ENCODE measurements at places on chromosomes 2 and 18.

- no peak for DNase-seq
These were observed 83.9 kb downstream of the PDK1 start for GRCh38 chr2:172639823-172640222.

DNA sequence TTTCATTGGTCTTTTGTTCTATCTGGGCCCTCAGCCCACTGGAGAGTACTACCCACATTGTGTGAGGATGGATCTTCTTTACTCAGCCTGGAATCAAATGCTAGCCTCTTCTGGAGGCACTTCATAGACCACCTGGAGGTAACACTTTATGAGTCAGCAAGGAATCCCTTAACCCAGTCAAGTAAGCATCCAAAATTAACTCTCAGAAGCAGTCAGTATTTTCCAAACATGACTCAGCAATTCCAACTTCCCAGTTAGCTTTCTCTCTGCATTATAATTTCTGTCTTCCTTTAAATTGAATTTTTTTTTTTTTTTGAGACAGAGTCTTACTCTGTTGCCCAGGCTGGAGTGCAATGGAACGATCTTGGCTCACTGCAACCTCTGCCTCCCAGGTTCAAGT is 142.7 kb downstream of the ACKR3 start:
- DNase-seq, result no peak

GRCh38 chr2:239369631-239370161 is 31.1 kb downstream of the HDAC4 start:
- DNase-seq, result no peak

DNA sequence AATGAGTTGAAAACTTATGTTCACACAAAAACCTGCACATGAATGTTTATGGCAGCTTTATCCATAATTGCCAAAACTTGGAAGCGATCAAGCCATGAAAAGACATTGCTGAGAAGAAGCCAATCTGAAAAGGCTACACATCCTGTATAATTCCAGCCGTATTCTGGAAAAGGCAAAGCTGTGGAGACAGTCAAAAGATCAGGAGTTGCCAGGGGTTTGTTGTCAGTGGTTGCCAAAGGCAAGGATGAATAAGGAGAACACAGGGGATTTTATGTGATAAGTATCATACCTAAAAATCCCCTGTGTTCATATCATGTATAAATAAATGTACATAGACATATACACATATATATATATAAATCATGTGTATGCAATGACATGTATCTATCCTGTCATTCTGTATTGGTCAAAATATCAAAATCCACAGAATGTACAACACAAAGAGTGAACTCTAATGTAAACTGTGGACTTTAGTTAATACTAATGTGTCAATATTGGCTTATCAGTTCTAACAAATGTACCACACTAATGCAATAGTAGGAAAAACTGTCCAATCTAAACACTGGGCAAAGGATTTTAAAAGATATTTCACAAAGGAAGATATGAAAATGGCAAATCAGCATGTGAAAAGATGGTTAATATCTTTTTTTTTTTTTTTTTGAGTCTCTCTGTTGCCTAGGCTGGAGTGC is 75.8 kb downstream of the PTRHD1 start:
- DNase-seq, result no peak

DNA sequence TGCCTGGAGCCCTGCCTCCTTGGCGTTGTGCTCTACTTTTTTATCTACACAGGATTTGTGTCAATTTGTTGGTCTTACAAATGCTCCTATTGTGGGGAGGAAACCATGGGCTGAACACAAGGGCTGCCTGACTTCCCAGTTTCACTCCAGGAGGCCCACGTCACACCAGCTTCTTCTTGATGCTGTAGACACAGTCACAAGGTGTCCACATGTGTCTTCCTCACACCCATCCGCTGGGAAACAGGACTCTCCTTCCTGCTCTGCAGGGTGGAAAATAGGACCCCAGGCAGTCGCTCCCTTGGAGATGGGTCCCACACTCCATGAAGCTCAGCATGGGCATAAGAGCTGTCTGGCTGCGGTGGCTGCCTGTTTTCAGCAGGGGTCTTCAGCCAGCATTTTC is 468.2 kb downstream of the EPHA4 start:
- no peak for DNase-seq

DNA sequence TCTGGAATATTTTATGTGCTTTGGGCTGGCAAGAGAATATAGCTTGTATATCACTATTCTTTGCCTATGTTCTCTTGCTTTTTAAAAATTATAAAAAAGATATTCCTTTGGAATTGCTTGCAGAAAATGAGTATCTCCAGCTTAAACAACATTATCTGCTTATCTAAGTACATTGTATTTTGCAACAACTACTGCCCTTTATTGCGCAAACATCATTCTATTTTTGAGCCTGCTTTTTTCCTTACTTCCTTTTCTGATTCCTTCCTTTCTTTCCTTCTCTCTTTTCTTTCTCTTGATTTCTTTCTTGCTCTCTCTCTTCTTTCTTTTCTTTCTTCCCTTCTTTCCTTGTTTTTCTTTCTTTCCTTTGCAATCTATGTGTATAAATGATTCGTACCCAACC is 74.0 kb downstream of the UNC80 start:
- no peak for DNase-seq

GRCh38 chr18:54772056-54772455 is 56.2 kb upstream of the RAB27B start:
- no peak for DNase-seq

GRCh38 chr2:117979911-117980701 is 33.8 kb downstream of the CCDC93 start:
- no peak for DNase-seq
